Activated naive CD8-positive, alpha-beta T cell treated with anti-CD3 and anti-CD28 coated beads, Interleukin-2, amount 10 ng/mL, durations not matched to agents 7 days and 5 days (primary cell): ENCODE measurements at places on chromosomes 6 and 20. TPM values are rescaled to one million over a fixed set of nuclear protein-coding genes. Genes with fewer than 3 reads are reported as not detected.

DNA sequence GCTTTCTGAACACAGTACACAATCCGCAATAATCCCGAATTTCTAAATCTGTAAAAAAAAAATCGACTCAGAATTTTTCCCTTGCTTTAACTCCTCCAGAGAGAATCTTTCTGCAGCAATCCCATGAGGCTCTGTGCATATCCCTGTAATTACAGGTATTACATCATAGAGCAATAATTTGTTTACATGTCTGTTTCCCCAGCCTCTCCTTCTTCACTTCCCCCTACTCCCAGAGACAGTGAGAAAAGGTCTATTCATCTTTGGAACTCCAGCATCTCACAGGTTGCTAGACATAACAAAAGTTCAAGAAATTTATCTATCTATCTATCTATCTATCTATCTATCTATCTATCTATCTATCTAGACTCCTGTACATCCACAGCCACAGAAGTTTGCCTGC is 26.0 kb downstream of the KLHL31 start:
- H3K4me1 ChIP-seq: no peaks in the 10 kb centered on the region
- H3K27ac ChIP-seq: no peak overlapping the region
- H3K36me3 ChIP-seq: no peaks in the 10 kb centered on the region
- DNase-seq: no peak
- no peak overlapping the region for H3K4me3 ChIP-seq

DNA sequence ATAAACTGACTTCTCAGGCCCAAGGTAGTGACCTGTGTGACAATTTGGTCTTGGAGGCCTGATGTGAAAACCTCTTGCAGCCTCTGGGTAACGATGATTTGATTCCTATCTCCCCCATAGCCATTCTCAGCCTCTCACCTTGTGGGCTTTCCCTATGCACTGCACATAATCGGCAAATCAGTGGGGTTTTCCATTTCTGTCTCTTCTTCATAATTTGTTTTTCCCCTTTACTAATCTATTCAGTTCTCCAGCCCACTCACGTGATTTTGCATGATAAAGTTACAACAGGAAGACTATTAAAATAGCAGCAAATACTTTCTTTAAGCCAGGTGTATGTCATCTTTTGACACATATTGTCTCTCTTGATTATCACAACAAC is 893.7 kb downstream of the TFAP2A start:
- H3K4me3 ChIP-seq: no peak overlapping the region
- no peak for DNase-seq
- no peak overlapping the region for H3K27ac ChIP-seq
- no peaks in the 10 kb centered on the region for H3K4me1 ChIP-seq
- no peaks in the 10 kb centered on the region for H3K36me3 ChIP-seq

The MAPK13 gene
- total RNA-seq: 40.5 TPM

- H3K4me3 ChIP-seq: no peak overlapping the region
- peaks cover 72% of the 10 kb centered on the region for H3K27me3 ChIP-seq
- H3K4me1 ChIP-seq: peaks cover 6% of the 10 kb centered on the region
- DNase-seq: no peak
- no peaks in the 10 kb centered on the region for H3K36me3 ChIP-seq
- no peak overlapping the region for H3K27ac ChIP-seq
Measured at GRCh38 chr6:28824793-28825731, 98.7 kb downstream of the TRIM27 start.

GRCh38 chr6:32153564-32154513 is at the start of gene PPT2:
PPT2 (plus strand) TSS chr6:32154141; CDS start chr6:32154595, 454 bp downstream.
- H3K36me3 ChIP-seq: peaks cover 15% of the 10 kb centered on the region
- H3K4me3 ChIP-seq: peak within 1 kb of the TSS; percentile 98
- H3K27ac ChIP-seq: peak within 1 kb of the TSS; percentile 94

The GJA1 gene
- total RNA-seq: not detected

The ARHGAP18 gene
- 12.7 TPM for total RNA-seq
